ENCODE measurements at places on chromosomes 7 and 10.

DNA sequence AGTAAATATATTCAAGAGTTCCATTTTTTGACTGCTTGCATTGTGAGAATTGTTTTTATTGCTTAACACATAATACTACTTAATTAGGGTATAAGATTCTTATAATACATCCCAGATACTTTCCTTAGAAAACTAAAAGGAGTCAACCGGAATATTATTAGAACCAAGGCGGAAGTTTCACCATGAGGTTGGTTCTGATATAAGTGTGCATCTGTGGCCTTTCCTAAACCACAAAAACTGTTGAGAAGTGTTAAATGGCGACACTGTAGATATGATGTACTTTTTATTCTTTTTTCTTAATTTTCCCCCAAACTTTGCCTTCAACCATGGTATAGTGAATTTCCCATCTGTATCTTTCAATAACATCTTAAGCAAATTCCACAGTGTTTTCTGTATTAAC, 32.3 kb upstream of the INHBA start:
- no peak for DNase-seq

- no peak for DNase-seq
Measured at GRCh38 chr7:1733908-1734730, 64.0 kb downstream of the ELFN1 start.

GRCh38 chr10:70462349-70462984, 16.1 kb upstream of the PALD1 start:
- DNase-seq, result no peak

GRCh38 chr10:79081353-79082034, 12.7 kb downstream of the ZMIZ1 start:
- no peak for DNase-seq

DNA sequence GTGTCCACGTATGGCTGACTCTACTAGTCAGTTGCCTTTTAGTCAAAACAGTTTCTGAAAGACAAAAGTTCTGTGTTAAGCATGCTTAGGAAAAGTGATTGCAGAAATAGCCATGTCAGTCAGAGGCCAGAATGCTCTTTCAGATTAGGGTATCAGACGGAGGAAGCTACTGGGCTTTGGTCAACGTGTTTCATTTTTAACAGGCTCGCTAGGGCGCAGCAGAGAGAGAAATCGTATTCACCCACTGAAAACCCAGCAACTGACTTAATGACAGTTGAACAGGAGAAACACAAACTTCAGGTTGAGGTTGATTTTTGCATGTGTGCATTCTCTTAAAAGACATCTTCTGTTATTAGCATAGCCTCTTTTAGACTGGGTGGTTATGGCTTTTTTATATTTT, 322.6 kb upstream of the KIAA1217 start:
- DNase-seq, result no peak
